ENCODE measurements at places on chromosomes 16 and 17. TPM values are rescaled to one million over a fixed set of nuclear protein-coding genes. Genes with fewer than 3 reads are reported as not detected.
A peak's percentile ranks its signal among the peaks of the same experiment; 100 is the strongest.

- H3K27ac ChIP-seq: peak overlapping the region; percentile 59
- DNase-seq: no peak
- peaks cover 41% of the 10 kb centered on the region for H3K27me3 ChIP-seq
- no peak overlapping the region for H3K4me3 ChIP-seq
- no peaks in the 10 kb centered on the region for H3K4me1 ChIP-seq
- H3K36me3 ChIP-seq: no peaks in the 10 kb centered on the region
Measured at GRCh38 chr17:58583486-58583885, 69.0 kb upstream of the MTMR4 start.

GRCh38 chr17:82909322-82909904 lies 69.6 kb upstream of the ZNF750 start:
- H3K27ac ChIP-seq: no peak overlapping the region
- no peaks in the 10 kb centered on the region for H3K4me1 ChIP-seq
- H3K27me3 ChIP-seq: no peaks in the 10 kb centered on the region
- peaks cover 2% of the 10 kb centered on the region for H3K36me3 ChIP-seq

DNA sequence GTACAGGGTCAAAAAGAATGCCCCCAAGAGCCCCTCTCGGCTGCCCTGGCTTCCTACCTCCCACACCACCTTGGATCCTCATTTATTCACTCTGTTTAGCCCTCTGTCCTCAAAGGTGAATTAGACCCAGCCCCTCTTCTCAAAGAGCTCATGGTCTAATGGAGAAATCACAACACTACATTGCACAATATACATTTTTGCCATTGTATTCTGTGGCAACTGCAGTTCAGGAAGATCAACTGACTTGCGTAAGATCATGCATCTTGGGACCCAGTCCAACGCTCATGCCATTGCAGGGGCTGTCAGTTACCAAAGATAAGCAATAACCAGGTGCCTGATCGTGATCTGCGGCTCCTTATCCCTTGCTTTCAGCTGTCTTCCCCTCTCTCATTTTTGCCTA lies 1.4 kb downstream of the KRT38 start:
- no peaks in the 10 kb centered on the region for H3K27me3 ChIP-seq
- H3K27ac ChIP-seq: no peak overlapping the region
- no peaks in the 10 kb centered on the region for H3K36me3 ChIP-seq
- no peak for DNase-seq
- H3K4me3 ChIP-seq: no peak overlapping the region

- no peak for DNase-seq
- H3K4me3 ChIP-seq: no peak overlapping the region
- H3K36me3 ChIP-seq: no peaks in the 10 kb centered on the region
- H3K27ac ChIP-seq: peak overlapping the region; percentile 51
- H3K27me3 ChIP-seq: no peaks in the 10 kb centered on the region
- H3K4me1 ChIP-seq: peaks cover 42% of the 10 kb centered on the region
Measured at GRCh38 chr17:66415366-66416206, 113.2 kb downstream of the PRKCA start.

- DNase-seq: peak; percentile 19
- no peaks in the 10 kb centered on the region for H3K36me3 ChIP-seq
- H3K4me3 ChIP-seq: peak overlapping the region; percentile 89
- H3K27me3 ChIP-seq: peaks cover 3% of the 10 kb centered on the region
Measured at GRCh38 chr16:21598701-21599121, 666 bp upstream of the METTL9 start.

DNA sequence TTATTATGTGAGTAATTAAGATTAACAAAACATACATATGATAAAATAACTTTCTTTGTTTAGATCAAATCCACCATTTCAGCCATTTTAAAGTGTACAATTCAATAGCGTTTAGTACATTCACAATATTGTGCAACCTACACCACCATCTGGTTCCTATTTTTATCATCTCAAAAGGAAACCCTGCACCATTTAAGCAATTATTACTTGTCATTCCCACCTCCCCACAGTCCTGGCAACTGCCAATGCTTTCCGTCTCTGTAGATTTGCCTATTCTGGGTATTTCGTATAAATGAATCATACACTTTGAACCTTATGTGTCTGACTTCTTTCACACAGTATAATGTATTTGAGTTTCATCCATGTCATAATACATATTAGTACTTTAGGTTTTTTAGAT lies 162.5 kb upstream of the CNTNAP4 start:
- H3K4me1 ChIP-seq: peaks cover 4% of the 10 kb centered on the region
- H3K4me3 ChIP-seq: no peak overlapping the region
- no peak for DNase-seq
- H3K27me3 ChIP-seq: no peaks in the 10 kb centered on the region

DNA sequence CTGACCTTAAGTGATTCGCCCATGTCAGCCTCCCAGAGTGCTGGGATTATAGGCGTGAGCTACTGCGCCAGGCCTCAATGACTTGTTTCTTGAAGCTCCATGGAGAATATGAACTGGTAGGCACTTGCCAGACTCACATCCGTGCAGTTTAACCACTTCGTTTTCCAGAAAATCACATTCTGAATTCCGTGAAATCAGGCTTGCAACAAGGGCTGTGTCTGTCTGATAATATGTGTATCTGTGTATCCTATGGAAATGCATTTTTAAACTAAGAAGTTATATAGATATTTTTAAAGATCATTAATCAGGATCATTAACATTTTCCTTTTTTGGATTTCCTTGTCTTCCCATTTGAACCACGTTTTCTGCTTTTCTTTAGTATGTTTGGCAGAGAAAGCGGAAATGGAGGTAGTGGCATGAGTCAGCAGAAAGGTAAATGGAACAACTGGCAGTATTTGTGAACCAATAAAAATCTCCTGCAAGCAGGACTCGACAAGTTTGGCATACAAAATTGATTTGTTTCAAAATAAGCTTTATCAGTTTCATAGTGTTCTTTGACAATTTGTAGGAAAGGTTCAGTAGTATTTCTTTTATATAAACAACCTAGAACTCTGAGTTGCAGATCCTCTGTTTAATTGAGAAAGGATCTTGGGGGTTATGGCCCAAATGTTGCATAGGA lies 33.0 kb downstream of the USP10 start:
- H3K27ac ChIP-seq: no peak overlapping the region
- peaks cover 34% of the 10 kb centered on the region for H3K4me1 ChIP-seq
- DNase-seq: no peak
- H3K36me3 ChIP-seq: no peaks in the 10 kb centered on the region
- H3K4me3 ChIP-seq: no peak overlapping the region
- H3K27me3 ChIP-seq: no peaks in the 10 kb centered on the region

GRCh38 chr16:14131774-14132695 lies 60.9 kb downstream of the MRTFB start:
- peaks cover 5% of the 10 kb centered on the region for H3K36me3 ChIP-seq
- H3K27ac ChIP-seq: no peak overlapping the region
- H3K4me1 ChIP-seq: no peaks in the 10 kb centered on the region
- H3K27me3 ChIP-seq: no peaks in the 10 kb centered on the region

DNA sequence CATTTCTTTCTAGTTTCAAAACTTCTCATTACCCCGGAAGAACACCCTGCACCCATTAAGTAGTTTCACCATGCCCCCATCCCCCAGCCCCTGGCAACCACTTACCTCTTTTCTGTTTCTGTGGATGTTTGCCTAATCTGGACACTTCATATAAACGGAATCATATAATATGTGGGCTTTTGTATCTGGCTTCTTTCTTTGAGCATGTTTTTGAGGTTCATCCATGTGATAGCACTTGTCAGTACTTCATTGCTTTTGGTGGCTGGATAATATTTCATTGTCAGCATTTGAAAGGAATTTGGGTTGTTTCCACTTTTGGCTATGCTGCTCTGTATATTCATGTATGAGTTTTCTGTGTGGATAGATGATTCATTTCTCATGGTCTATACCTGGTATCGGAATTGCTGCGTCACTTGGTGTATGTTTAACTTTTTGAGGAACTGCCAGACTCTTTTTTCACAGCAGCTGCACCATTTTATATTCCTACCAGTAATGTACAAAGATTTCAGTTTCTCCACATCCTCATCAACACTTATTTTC lies 30.0 kb upstream of the SLC5A10 start:
- H3K27me3 ChIP-seq: no peaks in the 10 kb centered on the region
- peaks cover 18% of the 10 kb centered on the region for H3K4me1 ChIP-seq
- DNase-seq: no peak
- H3K36me3 ChIP-seq: peaks cover 16% of the 10 kb centered on the region
- no peak overlapping the region for H3K4me3 ChIP-seq

DNA sequence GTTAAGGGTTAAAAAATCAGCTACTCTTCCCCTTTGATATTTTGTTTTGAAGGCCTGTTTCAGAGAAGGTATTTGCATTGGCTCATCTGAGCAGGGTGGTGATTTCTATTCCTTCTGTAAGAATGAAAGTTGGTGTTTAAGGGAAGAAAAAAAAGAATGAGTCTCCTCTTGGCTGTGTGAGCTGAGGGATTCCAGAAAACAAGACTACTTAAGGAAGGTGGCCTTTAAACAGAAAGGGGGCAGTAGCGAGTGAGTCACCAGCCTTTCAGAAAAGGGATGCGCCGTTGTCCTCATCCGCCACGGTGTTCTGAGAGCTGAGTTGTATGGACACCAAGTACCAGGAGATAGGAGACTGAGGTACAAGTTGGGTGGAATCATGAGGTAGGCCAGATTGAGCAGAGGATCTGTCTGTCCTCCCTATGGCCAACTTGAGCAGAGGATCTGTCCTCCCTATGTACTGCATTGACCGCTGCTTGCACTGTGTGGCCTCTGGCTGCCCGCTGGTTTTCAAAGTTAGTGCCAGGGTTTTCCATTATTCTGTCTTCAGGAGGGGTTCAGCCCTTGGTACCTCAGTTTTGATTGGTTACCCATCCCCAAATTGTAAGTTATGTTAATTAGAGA lies 8.2 kb downstream of the PRKCA start:
- no peak overlapping the region for H3K4me3 ChIP-seq
- no peaks in the 10 kb centered on the region for H3K27me3 ChIP-seq
- peaks cover 31% of the 10 kb centered on the region for H3K4me1 ChIP-seq
- no peak for DNase-seq
- peaks cover 9% of the 10 kb centered on the region for H3K36me3 ChIP-seq

GRCh38 chr16:7132465-7132864 lies 200.2 kb upstream of the RBFOX1 start:
- H3K27me3 ChIP-seq: no peaks in the 10 kb centered on the region
- no peak overlapping the region for H3K27ac ChIP-seq
- H3K36me3 ChIP-seq: no peaks in the 10 kb centered on the region
- H3K4me1 ChIP-seq: peaks cover 11% of the 10 kb centered on the region
- H3K4me3 ChIP-seq: no peak overlapping the region

DNA sequence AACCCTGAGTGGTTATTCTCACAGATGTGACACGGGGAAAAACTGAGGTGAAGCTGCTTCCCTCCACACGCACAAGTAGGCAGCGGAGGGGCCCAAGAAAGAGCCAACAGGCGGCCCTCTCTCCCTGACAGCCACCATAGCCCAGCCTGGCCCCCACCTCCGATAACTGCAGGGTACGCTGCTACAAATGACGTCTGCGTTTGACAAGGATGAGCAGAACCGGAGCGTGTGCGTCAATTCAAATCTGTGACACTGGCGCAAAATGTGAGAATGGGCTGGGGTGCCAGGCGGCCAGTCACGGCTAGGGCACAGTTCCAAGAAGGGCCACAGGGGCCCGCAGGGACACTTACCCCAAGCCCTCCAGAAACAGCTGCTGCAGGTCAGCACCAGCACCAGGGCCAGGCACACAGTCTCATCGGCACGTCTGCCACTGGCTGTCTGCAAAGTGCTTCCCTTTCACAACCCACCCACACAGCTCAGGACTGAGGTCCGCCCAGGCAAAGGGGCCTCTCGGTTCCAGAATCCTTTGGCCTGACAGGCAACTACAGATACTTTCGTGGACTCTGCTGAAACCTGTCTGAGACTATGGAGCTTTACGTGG lies 14.4 kb downstream of the AXIN1 start:
- no peak for DNase-seq
- H3K4me3 ChIP-seq: no peak overlapping the region
- peaks cover 13% of the 10 kb centered on the region for H3K4me1 ChIP-seq
- peaks cover 17% of the 10 kb centered on the region for H3K36me3 ChIP-seq
- H3K27me3 ChIP-seq: no peaks in the 10 kb centered on the region
- no peak overlapping the region for H3K27ac ChIP-seq

- no peak overlapping the region for H3K4me3 ChIP-seq
- H3K27ac ChIP-seq: no peak overlapping the region
- DNase-seq: no peak
- H3K36me3 ChIP-seq: peaks cover 46% of the 10 kb centered on the region
Measured at GRCh38 chr17:65833214-65833613, 271.8 kb upstream of the AXIN2 start.

DNA sequence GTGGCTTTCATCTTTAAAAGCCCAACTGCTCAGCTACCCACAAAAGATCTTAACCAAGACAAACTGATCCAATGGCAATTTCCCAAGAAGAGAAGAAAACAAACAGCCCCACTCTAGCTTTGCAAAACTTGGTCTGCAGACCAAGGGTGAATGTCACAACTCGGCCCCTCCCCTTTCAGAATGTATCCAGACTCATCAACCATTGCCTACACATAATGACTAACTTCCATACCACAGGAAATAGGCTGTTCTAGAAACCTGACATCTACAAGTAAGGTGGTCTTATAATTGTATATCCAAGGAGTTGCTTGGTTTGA lies 16.0 kb downstream of the DCUN1D3 start:
- no peak overlapping the region for H3K27ac ChIP-seq
- H3K4me3 ChIP-seq: no peak overlapping the region
- no peak for DNase-seq
- H3K4me1 ChIP-seq: peaks cover 14% of the 10 kb centered on the region
- no peaks in the 10 kb centered on the region for H3K27me3 ChIP-seq

The CCL1 gene
- total RNA-seq: not detected

The PYDC1 gene
- total RNA-seq: not detected

The SPATA32 gene
- total RNA-seq: 0.23 TPM

The CHTF8 gene
- total RNA-seq: 156 TPM

The KCNH6 gene
- not detected for total RNA-seq

The C1QTNF8 gene
- 0.30 TPM for total RNA-seq

The MEFV gene
- not detected for total RNA-seq
